ENCODE measurements at places on chromosomes 7 and 10.
A peak's percentile ranks its signal among the peaks of the same experiment; 100 is the strongest.

DNA sequence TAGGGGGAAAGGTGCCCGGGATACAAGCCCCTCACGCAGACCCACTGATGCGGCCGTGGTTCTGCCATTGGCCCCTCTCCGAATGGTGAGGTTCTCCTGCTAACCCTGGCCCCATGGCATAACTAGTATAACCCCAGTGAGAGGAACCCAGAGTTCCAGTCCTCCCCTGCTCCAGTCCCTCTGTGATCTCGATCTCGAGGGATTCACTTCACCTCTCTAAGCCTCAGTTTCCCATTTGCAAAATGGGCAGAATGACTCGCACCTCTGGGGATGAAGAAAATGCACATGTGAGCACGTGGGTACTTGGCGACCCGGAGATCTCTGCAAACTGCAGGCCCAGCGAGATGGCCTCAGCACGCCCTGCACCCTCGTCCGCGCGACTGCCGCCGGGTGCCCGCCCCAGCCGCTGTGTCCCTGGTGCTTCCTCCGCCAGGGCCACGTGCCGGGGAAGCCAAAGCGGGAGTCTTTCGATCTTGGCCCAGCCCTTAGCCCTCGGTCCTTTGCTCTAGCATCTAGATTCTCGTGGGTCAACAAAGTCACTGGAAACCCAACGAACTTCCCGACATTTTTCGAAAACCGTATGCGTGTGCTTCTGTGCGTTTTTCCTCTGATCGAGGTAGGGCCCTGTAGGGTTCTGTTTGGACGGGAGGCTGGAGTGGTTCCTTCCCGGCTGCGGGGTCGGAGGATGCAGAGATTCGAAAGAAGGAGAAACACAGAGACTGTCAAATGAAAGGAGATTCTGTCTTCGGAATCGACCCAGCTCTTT, 169.8 kb downstream of the UBE2H start:
- DNase-seq, result no peak

DNA sequence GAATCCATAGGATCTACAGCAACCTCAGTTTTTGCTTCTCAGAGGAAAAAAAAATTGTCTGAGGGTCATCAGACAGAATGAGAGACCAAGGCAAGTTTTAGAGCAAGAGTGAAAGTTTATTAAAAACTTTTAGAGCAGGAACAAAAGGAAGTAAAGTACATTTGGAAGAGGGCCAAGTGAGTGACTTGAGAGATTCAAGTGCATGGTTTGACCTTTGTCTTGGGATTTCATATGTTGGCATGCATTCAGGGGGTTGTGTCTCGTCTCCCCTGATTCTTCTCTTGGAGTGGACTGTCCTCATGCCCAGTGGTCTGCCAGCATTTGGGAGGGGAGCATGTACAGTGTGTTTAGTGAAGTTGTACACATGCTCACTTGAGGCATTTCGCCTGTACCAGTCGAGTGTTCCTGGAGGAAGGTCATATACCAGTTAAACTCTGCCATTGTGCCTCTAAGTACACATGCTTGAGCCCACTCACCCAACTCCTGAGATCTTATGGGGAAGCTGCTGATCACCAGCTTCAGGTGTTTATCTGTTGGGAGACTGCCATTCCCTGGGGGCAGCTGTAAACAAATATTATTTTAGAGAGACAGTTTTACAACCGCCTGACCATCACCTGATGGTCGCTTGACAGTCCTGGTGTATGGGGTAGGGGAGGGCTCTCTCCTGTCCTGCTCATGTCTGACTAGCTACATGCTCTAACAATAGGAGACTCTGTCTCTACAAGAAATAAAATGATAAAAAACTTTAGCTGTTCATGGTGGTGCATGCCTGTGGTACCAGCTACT, 109.4 kb downstream of the EEPD1 start:
- no peak for DNase-seq

GRCh38 chr10:55820071-55820470, 541.0 kb downstream of the ZWINT start:
- no peak for DNase-seq

DNA sequence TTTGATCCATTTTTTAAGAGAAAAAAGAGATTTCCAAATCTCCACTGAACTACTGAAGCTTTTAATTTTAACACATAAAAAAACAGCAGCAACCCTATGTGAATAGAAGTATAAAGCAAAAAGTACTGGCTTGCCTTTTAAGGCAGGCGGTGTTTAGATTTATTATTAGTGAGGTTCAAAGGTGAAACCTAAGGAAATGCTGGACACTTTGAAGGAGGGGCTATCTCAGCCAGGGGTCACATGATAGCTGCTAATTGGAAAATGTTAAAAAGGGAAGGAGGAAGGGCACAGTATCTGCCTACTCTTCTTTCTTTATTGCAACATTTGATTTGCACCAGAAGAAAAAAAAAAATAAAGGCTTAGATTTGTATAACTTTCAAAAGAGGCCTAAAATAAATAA, 183.8 kb downstream of the SKAP2 start:
- DNase-seq, result no peak

GRCh38 chr10:11810313-11810766, 12.8 kb upstream of the PROSER2 start:
- peak; percentile 68 for DNase-seq

GRCh38 chr10:112456533-112456932, 9.5 kb downstream of the VTI1A start:
- DNase-seq, result no peak

DNA sequence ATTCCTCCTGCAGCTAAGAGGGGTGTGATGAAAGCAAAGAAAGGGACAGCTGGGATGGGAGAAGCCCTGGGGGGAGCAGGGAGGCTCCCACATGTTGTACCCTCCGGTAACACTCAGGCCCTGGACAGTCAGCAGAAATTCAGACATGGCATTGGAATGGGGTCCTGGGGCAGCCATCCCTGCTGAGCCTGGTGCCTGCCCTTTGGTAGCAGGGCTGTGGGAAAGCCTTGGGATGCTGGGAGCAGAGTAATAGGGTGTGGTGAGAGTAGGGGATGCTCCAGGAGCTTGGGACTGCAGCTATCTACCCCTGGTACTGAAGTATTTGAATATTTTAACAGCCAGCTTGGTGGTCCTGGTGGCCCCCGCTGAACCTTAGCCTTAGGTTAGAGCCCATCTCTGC, 56.8 kb downstream of the FAM241B start:
- no peak for DNase-seq

DNA sequence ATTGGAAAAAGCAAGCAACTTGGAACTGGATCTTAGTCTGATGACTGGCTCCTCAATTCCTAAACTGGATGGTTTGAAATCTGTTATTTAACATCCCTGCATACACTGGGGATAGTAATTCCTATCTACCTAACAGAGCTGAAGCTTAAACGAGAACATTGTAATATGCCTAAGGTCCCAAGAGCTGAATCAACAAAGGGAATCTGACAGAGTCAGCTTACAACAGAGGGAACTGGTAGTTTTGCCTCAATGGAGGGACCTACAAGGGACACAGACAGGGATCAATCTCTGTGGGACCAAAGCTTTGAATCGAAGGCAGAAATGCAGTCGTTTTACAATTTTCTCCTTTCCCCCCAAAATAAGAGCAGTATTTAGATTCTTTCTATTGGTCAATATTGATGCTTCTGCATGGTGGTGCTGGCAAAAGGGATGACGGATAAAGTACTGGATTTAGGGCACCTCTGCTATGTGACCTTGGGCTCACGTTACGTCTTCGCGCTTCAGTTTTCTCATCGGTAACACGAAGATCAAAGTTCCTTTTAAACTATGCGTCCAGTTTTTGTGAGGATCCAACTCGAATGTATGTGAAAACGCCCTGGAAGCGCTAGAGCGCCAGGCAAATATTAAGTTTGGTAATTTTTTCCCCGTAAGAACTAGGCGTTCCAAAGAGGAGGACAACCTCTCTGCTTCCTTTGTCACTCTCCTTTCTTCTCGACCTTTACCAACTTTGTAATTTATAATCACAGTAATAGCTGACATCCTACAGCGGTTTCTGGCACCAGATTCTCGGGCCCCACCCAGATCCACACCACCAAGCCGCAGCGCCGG, 1.1 kb downstream of the ACTR1A start:
- peak; percentile 23 for DNase-seq

DNA sequence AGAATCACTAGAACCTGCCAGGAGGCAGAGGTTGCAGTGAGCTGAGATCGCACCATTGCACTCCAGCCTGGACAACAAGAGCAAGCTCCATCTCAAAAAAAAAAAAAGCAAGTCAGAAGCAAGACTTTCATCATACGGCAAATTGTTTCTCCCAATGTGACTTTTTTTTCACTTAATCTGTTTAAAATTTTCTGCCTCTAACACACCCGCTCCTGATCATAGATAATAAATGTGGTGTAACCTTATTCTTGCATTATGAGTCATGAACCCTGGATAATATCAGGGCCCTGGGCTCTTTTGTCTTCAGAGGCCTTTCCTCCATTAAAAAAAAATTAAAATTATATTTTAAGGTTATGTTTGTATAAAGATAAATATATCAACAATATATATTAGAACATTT, 111.4 kb upstream of the JCAD start:
- DNase-seq, result peak; percentile 27

- DNase-seq, result no peak
Observed at GRCh38 chr10:27618036-27618615, 114.0 kb downstream of the RAB18 start.

- DNase-seq, result no peak
Observed at GRCh38 chr10:93064874-93065660, 4.5 kb downstream of the CYP26C1 start.

GRCh38 chr7:3893151-3893788, 592.2 kb downstream of the SDK1 start:
- no peak for DNase-seq

- peak; percentile 17 for DNase-seq
Observed at GRCh38 chr10:79905322-79906314, 43.3 kb downstream of the SFTPD start.

DNA sequence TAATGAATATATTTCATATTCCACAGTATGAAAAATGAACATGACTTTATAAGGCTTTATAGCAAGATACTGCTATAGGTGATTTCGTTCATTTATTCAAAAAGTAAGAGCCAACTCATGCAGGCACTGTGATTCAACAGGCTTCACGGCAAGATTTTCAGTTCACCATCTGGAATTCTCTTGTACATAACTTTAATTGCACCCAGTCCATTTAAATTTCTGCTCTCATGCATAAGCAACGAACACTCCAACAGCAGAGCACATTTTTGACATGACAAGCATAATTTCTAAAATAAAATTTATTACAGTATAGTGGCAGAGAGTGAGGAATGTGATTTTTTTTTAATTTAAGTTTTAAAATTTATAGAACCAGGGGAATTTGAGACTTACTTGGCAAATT, 436.1 kb downstream of the PHTF2 start:
- no peak for DNase-seq

GRCh38 chr7:119748991-119749390, 524.0 kb upstream of the KCND2 start:
- peak; percentile 4 for DNase-seq

DNA sequence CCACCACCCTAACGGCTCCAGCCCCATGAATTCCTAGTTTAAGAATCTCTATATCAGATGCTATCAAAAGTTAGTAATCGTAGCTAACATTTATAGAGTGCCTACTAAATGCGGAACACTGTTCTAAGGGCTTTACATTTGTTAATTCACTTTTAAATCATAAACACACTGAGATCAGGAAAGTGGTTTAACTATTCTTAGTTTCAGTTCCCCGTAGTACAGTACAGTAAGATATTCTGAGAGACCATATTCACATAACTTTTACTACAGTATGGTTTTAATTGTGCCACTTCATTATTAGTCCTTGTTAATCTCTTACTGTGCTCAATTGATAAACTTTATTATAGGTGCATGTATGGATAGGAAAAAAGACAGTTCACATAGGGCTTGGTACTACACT, 22.5 kb downstream of the SYPL1 start:
- DNase-seq, result no peak

GRCh38 chr10:64076322-64076940, 555.2 kb downstream of the REEP3 start:
- DNase-seq, result no peak

- no peak for DNase-seq
Observed at GRCh38 chr10:91211675-91212074, 8.8 kb upstream of the PCGF5 start.

DNA sequence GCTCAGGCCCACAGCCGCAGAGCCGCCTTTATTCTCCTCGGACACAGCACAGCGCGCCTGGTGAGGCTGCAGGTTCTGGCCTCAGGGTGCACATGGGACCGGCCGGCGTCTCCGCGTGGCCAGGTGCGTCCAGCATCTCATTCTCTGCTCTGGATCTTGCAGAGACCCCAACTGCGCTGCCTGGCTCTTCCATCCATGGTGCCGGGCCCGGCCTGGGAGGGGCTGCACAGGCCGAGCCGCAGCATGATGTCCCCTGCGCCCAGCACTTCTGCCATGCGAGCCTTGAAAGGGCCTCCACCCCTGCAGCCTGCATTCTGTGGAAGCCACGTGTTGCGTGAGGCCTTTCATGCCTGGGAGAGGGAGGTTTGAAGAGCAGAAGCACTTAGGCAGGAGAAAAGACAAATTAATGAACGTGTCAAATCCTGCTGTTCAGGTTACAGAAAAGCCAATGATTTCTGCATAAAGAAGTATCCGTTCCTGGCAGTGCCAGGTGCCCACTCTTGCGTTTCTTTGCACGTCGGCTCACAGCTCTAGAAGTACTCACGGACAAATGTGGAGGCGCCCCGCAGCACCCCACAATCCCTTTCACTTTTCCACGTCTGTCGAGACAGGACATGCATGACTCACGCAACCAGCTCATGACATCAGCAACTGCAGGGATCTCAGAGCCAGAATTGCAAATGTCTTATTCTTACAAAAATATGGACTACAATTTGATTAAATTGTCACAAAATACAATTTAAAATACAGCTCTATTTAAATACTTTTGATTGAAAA, 571.4 kb downstream of the DNAJB6 start:
- DNase-seq, result no peak

DNA sequence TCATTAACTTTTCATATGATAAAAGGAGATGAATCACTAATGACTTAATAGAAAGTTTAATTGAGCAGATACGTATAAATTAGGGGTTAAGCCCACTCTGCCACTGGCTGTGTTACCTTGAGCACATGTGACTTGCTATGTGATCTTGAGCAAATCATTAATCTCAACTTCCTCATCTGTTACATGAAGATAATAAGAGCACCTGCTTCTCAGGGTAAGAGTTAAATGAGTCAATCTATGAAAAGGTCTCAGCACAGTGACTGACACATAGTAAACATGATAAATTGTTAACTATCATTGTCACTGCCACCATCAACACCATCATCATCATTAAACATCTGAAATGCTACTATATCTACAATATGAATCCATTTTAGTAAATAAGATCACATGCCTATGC, 110.8 kb downstream of the TPK1 start:
- no peak for DNase-seq

- no peak for DNase-seq
Observed at GRCh38 chr10:62817121-62817765, 1.1 kb upstream of the EGR2 start.

GRCh38 chr10:116993610-116994009, 11.4 kb downstream of the SHTN1 start:
- DNase-seq, result no peak

GRCh38 chr7:150940431-150941102, 37.6 kb downstream of the KCNH2 start:
- no peak for DNase-seq

GRCh38 chr7:111006691-111007090, 84.2 kb upstream of the LRRN3 start:
- DNase-seq, result peak; percentile 75
